ENCODE measurements at places on chromosomes 1 and 21. TPM values are rescaled to one million over a fixed set of nuclear protein-coding genes. Genes with fewer than 3 reads are reported as not detected.
A peak's percentile ranks its signal among the peaks of the same experiment; 100 is the strongest.

The TBX15 gene
- total RNA-seq = 0.45 TPM

The RBP7 gene
- total RNA-seq = 12.8 TPM

The JTB gene
- 193 TPM for total RNA-seq

The GPN2 gene
- total RNA-seq = 12.3 TPM

The RHD gene
- total RNA-seq = not detected

The RIPPLY3 gene
- total RNA-seq = not detected

The ST3GAL3 gene
- total RNA-seq = 33.9 TPM

DNA sequence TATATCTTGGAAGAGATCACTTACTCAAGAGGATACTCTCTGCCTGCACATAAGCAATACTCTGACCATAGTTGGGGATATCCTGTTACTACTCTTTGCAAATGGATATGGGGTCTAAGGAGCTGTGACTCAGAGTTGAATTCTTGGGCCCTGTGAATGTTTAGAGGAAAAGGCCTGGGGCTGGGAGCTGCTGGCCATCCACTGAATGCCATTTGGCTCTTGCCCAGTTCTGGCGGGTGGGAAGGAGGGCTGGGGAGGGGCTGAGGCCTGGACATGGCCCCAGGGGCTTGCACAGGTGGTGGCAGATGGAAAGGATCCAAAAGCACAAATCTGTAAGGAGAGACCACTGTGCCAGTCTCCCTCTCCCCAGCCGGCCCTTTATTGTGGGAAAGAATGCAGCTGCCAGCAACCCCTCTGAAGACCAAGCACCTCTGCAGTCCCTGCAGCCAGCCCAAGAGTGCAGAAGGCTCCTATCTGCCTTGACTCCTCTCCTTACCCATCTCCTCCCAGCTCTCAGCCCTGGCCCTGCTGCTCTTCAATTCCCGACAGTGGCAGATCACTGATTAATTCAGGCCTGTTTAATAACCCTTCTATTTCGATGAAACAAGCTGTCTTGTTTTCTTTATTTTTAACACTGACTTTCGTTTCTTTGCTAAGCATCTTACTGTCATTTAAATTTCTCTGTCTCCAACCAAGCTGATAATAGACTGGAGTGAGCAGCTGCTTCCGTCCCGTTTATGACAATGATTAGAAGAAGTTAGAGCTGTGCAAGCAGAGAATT lies 12.1 kb downstream of the PLXNA2 start:
- no peak for ATAC-seq

GRCh38 chr1:227391211-227391610 lies 72.9 kb upstream of the CDC42BPA start:
- no peak for ATAC-seq

- ATAC-seq = no peak
These were observed 17.1 kb upstream of the KLHDC8A start for GRCh38 chr1:205373798-205374175.

DNA sequence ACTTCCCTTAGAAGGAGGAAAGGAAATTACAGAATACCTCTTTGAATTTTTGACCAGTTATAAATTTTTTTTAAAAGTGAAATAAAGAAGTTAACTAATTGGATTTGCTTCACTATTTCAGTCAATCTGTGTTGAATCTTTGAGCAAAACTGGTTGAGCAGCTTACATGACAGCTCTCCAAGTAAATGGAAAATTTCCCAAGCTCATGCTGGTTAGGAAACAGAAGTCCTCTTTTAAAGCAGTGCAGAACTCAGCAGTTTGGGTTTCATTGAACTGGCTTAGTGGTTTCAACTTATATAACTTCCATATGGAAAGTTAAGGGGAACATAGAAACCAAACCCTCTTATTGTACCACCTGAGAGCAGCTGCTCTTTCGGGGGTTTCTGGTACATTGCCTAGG lies 250.5 kb downstream of the PDE4B start:
- no peak for ATAC-seq

DNA sequence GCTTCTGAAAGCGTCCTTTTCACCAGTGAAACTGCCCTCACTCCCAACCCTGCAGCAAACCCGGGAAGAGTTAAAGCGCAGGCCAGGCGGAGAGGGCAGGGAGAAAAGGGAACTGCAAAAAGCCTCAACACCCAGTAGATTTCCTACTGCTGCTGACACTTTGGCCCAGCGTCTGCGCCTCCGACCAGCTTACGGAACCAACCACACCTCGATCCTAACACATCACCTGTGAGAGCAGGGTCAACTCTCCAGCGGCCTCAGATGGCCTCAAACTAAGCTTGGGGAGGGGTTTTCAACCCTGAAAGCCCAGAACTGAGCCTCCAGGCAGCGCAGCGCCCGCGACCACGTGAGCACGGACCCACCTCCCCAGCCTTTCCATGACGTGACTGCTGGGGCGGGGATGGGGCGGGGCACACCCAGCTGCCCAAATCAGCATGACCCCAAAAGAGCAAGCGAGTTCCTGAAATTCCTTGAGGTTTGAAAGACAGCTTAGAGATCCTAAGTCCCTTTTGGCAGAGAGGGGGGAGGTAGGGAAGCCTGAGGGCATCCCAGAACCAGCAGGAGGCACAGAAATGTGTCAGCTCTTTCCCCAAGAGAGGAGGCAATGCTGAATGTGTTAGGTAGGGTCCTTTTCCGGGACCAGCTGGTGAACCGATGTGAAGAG lies 59.1 kb downstream of the ITPKB start:
- peak; percentile 88 for ATAC-seq

- no peak for ATAC-seq
These were observed 42.4 kb downstream of the DHCR24 start for GRCh38 chr1:54844564-54844963.

GRCh38 chr1:212035835-212036605 lies 472 bp downstream of the DTL start:
- no peak for ATAC-seq

DNA sequence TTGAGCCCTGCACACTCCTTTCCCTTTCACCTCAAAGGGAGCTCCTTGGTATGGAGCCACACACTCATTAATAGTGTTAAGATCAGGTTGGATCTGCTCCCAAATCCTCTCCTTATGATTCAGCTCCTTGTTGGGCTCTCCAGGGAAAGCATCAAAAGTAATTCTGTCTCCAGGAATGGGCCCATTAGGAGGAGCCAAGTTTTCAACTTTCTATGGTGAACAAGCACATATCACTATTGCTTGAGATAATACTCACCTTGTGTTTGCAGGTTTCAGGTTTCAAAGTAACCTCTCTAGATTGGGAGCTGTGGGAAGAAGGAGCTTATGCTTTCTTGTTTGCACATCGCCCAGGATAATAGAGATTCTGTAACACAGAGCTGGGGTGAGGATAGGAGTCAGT lies 164.8 kb downstream of the TNFSF18 start:
- ATAC-seq = no peak

DNA sequence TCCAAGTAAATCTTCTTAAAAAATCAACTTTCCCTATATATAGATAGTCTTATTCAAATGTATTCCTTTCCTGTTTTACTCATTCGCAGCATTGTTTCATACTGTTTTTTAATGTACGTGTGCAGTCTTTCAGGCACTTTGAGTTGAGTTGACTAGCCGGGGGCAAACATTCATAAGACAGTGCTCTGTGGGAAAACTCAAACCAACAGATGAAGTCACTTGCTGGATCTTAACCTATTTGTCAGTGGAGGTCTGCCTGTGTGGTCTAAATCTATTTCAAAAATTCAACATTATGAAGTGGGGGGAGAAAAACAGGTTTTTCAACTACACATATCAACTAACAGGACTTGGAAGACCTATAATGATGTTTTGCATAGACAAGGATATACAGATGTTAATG lies 6.2 kb downstream of the HSD11B1 start:
- ATAC-seq = no peak

- no peak for ATAC-seq
These were observed 33.7 kb downstream of the L1TD1 start for GRCh38 chr1:62228136-62228882.

DNA sequence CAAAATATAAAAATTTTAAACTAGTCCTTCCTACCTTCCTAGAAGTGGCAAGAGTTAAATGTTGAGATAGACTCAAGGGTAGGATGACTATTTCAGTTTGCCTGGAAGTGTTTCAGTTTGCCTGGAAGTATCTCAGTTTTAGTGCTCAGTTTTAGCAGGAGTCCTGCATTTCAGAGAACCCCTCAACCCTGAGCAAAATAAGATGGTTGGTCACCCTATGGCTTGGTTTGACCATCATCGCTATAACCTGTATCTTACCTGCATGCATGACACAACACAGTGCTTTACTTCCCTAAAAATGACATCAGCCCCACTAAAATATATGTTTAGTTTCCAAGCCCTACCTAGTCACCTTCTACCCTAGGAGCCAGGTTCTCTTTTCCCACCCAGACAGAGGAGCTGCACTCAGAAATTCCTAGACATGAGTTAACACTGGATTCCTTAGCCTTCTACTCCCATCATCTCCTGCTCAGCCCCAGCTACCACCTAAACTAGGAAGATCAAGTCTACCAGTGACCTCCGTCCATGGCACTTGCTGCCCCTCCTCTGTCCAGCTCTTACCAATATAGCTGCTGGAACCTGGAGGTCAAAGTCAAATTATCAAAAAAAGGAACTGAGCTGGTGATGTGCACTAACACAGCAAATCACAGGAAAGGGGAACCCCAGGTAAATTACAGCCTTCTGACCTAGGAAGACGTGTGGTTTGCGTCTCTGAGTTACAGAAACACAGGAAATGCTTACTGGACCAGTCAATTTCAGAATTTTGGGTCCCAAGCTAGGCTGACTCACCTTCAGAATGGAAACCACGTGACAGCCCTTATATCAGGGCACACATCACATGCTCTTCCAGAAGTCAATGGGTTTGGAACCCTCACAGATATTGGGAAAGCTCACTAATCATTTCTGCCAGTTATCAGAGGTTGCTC lies 2.2 kb upstream of the G0S2 start:
- no peak for ATAC-seq

DNA sequence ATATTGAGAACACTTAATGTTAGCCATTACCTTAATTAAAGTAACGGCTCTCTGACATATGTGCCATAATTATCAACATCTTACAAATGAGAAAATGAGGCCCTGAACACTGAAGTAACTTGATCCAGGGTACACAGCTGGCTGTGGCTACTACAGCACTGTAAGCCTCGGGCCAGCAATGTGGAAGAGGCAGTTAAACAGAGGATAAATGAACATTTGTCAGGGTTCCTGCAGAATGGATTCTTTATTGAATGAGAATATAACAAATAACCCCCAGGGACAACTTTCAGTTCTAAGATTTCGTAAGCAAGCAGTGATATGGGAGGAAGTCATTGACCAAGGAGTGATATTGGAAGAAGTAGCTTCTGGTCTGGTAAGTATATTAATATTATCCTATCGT lies 70.5 kb upstream of the SCYL3 start:
- ATAC-seq = no peak
